ENCODE measurements at places on chromosomes 12 and 14. TPM values are rescaled to one million over a fixed set of nuclear protein-coding genes. Genes with fewer than 3 reads are reported as not detected.

The HOXC12 gene
- not detected for total RNA-seq

- no peak for DNase-seq
Measured at GRCh38 chr14:99117671-99118045, 154.3 kb downstream of the BCL11B start.

The LMNTD1 gene
- not detected for total RNA-seq

DNA sequence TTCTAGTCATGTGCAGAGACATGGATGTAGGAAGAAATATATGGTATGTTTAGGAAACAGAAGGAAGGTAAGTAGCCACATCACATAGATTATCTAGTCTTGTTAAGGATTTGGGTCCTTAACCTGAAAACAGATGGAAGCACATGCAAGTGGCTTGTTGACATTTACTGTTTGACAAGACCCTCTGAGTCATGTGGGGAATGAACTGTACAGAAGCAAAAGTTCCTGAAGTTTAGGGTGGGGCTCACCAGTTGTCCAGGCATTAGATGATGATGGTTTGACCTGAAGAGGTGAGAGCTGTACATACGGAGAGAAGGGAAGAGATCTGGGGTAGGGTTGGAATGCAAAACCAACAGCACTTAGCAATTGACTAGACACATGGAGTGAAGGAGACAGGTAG, 281.1 kb upstream of the GRIP1 start:
- DNase-seq, result no peak

- DNase-seq, result no peak
Measured at GRCh38 chr14:75453817-75454434, 26.1 kb downstream of the JDP2 start.

The KRT77 gene
- not detected for total RNA-seq

DNA sequence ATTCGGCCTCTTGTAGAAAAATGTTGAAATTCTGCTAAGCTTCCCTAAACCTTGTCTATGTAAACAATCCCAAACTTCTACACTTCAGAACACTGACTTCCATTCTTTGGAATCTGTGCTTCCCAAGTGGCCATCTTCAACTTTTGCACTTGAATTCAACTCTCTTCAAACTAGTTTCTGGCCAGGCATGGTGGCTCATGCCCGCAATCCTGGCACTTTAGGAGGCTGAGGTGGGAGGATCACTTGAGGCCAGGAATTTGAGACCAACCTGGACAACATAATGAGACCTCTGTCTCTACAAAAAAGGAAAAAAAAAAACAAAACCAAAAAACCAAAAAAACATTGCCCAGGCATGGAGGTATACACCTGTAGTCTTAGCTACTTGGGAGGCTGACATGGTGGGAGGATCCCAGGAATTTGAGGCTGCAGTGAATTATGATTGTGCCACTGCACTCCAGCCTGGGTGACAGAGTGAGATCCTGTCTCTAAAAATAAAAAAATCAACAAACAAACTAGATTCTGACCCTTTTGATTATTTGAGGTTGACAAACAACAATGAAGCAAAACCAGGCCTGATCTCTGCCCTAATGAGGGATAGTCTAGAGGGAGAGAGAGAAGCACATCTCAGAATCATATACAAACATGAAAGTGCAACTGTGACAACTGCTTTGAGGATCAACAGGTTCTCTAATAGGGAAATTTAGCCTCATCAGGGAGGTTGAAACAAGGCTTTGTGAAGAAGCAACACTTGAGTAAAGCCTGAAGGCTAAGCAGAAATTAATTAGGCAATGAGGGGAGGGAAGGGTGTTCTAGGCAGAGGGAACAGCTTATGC, 11.6 kb upstream of the C12orf75 start:
- no peak for DNase-seq

The FOXG1 gene
- total RNA-seq, result not detected

DNA sequence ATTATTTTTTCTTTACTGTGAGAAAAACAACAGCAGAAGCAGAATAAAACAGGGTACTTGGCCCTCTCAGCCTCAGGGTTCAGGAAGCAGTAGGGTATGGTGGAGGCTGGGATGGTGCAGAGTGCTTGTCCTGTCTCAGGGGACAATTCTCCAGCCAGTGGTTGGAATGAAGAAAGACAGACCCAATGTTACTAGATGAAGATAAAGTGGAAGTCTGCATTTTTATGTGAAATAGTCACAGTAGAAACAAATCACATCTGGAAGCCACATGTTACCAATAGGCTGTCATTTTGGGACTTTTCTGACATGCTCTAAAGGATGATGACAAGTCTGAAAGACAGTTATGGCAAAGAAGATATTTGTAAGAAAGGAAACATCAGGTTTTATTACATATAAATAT, 32.3 kb downstream of the PROX2 start:
- DNase-seq, result no peak

DNA sequence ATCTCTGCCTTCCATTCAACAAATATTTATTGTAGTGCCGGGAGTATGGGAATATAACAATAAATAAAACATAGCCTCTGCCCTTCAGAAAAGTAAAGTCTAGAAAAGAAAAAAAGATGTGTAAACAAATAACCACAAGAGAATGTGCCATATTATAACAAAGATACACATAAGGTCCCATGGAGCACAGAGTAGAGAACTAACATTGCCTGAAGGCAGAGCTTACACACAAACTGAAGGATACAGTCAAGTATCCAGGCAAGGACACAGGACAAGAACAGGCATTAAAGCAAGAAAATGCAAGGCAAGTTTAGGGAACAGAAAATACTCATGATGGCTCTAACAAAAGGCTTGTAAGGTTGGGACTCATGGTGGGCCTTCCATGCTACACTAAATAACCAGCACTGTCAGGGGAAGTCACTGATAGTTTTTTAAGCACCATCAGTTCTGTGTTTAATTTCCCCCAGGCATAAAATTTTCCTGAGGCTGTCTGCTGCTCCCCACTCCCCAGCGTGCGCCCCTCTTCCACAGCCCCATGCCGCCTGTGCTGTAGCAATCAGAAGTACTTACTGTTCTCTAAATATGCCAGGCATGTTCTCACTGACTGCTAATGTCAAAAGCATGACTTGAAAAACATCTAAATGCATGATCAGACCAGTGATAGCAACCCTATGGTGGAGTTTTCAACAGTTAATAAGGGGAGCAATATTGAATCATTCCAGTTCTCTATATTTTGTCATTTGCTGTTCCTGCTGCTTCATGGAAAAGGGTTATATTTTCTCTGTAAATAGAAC, 77.8 kb downstream of the ANKS1B start:
- no peak for DNase-seq

All from bronchial epithelial cell (primary cell).